ENCODE measurements at places on chromosomes 5 and 9.

DNA sequence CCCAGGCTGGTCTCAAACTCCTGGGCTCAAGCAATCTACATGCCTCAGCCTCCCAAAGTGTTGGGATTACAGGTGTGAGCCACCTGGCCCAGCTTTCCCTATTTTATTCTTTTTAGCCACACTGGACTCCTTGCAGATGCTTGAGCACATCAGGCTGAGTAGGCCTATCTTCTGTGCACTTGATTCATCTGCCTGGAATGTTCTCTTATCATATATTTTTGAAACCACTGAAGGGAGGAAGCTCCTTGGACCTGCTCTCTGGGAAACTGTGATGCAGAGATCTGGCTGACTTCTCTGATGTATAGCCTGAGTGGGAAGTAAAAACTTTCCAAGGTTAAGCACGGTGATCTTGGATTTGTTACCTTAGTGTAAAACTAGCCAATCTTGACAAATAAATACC, 6.5 kb upstream of the MAT2B start:
- DNase-seq: no peak

DNA sequence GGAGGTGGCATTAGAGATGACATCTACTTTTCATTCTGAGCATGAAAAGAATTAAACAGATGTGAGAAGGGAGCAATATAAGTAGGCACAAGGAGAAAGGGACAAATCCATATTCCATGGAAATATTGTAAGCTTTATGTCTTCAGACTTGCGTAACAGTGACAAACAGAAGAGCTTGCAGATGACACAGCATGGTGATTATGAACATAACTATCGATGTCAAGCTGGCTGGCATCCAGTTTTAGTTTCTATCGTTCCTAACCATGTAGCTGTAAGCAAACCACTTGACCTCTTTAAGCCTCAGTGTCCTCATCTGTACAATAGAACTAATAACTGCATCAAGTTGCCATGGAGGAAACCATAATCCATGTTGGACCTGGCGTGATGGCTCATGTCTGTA, 246.7 kb upstream of the ADRA1B start:
- DNase-seq: no peak

DNA sequence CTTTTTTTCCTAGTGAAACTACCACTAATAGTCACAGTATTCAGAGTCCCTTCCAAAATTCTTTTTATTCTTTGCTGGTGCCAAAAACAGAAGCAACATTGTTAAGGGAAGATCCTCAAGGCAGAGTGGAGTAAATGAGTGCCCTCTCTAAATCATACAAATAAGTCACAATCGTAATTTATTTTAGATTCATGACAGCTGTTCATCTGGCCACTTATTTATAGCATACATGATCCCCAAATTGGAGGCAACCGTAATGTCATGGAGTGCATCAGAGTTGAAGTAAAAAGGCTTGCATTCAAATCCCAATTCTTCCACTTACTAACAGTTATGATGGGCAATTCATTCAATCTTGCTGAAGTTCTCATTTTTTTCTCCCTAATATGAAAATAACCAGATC, 33.4 kb downstream of the POLK start:
- DNase-seq: no peak

DNA sequence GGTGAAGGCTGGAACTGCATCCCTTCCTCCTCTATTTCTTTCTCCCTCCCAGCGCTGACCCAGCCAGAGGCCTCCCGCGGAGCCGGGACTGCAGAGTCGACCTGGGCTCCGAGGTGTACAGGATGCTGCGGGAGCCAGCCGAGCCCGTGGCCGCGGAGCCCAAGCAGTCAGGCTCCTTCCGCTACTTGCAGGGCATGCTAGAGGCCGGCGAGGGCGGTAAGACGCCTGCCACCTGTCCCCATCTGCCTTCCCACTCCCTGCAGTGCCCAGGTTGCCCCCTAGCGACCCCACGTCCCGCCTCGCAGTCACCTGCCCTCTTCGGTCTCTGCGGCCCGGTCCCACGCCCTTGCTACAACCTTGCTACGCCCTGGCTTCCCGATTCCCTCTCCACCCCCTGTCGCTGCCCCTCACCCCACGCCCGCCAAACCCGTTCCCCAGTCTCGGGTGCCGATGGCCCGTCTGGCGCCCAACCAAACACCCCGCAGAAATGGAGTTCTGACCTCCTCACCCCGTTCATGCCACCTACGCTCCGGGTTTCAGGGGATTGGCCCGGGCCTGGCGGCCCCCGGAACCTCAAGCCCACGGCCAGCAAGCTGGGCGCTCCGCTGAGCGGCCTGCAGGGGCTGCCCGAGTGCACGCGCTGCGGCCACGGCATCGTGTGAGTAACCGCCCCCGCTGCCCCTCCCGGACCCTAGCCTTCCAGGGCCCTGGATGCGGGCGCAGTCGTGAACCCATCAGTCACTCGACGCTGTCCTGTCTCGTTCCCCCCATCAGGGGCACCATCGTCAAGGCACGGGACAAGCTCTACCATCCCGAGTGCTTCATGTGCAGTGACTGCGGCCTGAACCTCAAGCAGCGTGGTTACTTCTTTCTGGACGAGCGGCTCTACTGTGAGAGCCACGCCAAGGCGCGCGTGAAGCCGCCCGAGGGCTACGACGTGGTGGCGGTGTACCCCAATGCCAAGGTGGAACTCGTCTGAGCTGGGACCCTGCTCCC, 14.1 kb downstream of the PDLIM4 start:
- DNase-seq: no peak

DNA sequence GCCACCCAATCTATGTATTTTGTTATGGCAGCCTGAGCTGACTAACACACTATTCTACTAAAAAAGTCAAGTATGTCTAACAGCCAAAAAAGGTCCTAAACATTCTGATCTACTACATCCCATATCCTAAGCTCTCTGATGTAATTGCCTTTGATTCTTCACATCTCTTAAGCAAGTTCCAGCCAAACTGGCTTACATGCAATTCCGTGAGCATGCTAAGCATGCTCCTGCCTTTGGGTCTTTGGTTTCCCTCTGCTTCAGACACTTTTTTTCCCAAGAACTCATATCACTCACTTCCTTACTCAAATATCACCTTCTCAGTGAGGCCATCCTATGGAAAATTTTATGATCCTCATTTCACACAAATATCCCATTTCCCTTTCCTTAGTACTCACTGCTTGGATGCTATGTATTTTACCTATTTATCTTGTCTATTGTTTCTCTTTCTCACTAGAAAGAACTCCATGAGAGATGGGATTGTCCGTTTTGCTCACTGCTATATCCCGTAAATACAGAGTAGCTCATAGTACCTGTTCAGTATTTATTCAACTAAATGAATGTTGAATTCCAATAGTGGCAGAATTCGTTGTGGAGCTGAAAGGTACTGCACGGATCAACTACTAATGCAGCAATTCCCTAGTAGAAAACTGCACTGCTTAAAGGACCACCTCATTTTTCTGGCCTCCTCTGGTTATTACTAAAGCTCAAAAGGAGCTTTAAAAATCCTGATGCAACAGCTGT, 2.3 kb upstream of the SLC12A2 start:
- no peak for DNase-seq

GRCh38 chr9:18588002-18588401, 114.0 kb downstream of the ADAMTSL1 start:
- no peak for DNase-seq

DNA sequence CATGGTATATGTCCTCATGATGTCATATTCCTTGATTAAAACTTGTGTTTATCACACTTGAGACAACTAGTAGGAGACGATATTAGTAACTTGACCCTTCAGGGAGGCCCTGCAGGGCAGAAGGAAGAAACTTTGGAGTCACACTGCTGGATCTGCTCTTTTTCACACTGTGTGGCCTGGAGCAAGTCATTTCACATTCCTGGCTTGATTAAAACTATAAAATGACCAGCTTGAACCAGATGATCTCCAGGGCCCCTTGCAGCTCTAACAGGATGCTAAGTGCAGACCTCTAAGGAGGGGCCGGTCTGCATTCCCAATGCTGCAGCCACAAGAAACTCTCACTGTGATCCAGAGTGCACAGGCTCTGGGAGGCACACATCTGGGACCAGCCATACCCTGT, 146.4 kb upstream of the ZNF366 start:
- no peak for DNase-seq

DNA sequence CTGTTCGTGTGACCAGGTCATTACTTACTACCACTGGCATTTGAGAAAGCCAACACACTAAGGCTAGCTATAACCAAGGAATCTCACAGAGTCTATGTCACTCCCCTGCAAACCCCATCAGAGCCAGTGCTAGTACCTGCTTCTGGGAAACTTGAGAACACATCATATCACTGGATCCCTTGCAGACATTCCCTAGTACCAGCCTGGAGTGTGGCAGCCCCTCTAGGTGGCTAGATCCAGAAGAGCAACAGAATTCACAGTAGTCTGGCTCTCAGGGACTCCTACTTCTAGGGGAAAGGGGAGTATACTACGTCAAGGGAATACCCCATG, 73.8 kb upstream of the RUSC2 start:
- DNase-seq: no peak

DNA sequence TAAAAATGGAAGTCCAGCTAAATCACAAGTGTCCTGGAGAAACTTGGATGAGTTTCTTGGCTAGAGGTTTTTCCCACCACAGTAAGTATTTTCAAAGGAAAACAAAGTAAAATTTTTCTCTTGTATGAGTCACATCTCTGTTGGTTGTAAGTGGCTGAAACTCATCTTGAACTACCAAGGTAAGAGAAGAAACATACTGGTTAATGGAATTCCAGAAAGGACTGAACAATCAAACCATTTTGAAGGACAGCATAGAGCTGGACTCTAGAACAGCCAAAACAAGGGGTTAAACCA, 102.8 kb upstream of the CDKN2B start:
- no peak for DNase-seq

- DNase-seq: no peak
Observed at GRCh38 chr9:28810388-28811075, 1237.3 kb upstream of the C9orf72 start.

- no peak for DNase-seq
Observed at GRCh38 chr9:89066835-89067234, 75.6 kb downstream of the S1PR3 start.

- DNase-seq: no peak
Observed at GRCh38 chr9:109290385-109290784, 30.5 kb downstream of the EPB41L4B start.

All from caudate nucleus (tissue), 63 donors.